ENCODE measurements at places on chromosomes 12 and 14.

GRCh38 chr12:6884539-6884938 is 11.4 kb upstream of the SPSB2 start:
- no peak for DNase-seq

DNA sequence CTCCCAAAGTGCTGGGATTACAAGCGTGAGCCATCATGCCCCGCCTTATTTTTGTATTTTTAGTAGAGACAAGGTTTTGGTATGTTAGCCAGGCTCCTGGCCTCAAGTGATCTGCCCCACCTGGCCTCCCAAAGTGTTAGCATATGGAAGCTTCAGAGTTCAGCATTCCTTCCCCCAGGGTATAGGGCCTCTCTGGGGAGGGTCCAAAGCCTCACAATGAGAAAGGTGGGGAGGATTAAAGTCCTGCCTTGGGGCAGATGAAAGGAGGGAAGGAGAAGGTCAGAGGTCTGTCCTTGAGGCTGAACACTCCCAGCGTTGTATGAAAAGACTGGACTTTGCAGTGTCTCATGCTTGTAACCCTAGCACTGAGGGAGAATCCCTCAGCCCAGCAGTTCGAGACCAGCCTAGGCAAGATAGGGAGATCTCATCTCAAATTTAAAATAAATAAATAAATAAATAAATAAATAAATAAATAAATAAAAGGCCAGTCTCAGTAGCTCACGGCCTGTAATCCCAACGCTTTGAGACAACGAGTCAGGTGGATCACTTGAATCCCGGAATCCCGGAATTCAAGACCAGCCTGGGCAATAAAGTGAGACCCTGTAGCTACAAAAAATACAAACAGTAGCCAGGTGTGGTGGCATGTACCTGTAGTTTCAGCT is 22.0 kb upstream of the RCOR1 start:
- no peak for DNase-seq

- no peak for DNase-seq
These were observed 118.9 kb downstream of the PTCSC3 start for GRCh38 chr14:36057452-36058116.

- DNase-seq, result peak; percentile 86
These were observed 44.7 kb downstream of the CCDC88C start for GRCh38 chr14:91372671-91373495.

GRCh38 chr12:67540920-67541624 is 107.5 kb upstream of the DYRK2 start:
- DNase-seq, result no peak

DNA sequence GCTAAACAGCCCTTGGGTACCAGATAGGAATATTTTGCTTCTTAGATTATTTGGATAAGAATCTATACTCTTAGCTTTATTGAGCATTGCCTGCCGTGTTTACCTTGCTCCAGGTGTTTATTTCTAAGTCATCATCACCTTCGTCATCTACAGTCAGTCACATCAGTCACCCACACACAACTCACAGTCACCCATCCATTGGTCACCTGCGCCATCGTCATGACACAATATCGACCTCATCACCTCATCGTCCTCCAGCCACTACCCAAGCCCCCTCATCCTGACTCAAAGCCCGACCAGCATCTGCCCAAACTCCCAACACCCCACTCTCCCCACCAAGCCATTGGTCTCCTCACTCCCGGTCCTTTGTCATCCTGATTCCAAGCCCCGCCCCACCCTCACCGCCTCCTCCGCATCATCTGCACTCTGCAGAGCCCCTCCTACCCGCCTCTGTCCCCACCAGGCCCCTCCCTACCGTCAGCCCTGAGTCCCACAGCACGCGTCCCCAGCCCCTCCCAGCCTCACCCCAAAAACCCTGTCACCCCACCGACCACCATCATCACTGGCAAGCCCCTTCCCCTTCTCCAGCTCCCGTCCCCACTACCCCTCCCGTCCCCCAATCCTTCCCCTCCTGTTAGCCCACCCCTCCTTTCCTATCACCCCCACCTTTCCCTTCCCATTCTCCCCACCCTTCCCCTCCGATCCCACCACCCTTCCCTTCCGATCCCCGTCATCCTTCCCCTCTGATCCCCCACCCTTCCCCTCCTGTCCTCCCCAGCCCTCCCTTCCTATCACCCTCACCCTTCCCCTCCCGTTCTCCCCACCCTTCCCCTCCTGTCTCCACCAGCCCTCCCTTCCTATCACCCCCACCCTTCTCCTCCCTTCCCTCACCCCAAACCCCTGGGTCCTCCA is 9.8 kb downstream of the DLK1 start:
- DNase-seq, result no peak

GRCh38 chr14:104598910-104599273 is 5.7 kb downstream of the TMEM179 start:
- DNase-seq, result no peak

- no peak for DNase-seq
These were observed 12.9 kb downstream of the ELK3 start for GRCh38 chr12:96206936-96207662.

DNA sequence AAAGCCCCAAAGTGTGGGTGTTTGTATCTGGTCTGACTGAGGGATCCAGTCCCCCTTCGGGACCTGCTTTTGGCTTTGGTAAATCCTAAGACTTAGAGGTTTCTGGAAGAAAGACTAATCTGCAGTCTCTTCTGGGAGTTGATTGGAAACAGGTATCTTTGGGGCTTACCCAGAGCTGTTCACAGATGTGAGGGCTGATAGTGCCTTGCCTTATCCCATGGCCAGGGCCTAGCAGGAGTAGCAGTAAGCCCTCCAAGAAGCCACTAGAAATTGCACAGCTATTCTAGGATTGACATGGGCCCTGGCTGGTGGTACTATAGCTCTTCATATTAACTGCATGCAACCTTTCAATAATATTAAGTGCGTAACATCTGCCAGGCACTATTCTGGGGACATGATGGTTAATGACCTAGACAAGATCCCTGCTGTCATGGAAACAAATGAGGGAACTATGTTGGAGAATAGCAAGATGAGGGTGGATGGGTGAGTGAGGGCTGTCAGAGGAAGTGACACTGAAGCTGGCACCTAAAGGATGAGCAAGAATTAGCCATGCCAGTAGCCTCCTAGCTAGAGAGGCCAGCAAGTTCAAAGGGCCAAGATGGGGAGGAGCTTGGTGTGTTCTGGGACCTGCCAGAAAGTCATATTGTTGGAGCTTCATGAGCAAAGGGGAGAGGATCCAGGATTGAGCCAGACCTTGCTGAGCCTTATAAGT is 71.7 kb downstream of the CRADD start:
- no peak for DNase-seq

DNA sequence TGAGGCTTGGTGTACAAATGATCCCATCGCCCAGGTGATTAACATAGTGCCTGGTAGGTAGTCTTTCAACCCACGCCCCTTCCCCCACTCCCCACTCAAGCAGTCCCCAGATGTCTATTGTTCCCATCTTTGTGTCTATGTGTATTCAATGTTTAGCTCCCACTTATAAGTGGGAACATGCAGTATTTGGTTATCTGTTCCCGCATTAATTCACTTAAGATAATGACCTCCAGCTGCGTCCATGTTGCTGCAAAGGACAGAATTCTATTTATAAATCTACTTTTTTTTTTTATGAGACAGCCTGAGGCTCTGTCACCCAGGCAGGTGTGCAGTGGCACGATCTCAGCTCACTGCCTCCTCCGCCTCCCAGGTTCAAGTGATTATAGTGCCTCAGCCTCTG is 15.7 kb downstream of the SPX start:
- no peak for DNase-seq

DNA sequence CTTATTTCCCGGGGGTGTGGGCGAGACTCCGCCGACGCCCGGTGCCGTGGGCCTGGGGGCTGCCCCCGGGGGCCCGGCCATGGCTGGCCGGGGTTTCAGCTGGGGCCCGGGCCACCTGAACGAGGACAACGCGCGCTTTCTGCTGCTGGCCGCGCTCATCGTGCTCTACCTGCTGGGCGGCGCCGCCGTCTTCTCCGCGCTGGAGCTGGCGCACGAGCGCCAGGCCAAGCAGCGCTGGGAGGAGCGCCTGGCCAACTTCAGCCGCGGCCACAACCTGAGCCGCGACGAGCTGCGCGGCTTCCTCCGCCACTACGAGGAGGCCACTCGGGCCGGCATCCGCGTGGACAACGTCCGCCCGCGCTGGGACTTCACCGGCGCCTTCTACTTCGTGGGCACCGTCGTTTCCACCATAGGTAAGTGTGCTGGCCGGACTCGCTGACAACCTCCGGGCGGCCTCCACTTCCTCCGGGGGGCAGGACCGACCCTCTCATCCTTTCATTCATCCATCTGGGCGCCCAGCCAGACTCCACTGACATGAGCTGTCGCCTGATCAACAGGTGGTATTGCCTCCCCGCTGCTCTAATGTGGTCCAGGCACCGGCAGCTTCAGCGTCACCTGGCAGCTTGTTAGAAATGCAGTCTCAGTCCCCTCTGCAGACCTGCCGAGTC is 467 bp downstream of the KCNK13 start:
- no peak for DNase-seq

DNA sequence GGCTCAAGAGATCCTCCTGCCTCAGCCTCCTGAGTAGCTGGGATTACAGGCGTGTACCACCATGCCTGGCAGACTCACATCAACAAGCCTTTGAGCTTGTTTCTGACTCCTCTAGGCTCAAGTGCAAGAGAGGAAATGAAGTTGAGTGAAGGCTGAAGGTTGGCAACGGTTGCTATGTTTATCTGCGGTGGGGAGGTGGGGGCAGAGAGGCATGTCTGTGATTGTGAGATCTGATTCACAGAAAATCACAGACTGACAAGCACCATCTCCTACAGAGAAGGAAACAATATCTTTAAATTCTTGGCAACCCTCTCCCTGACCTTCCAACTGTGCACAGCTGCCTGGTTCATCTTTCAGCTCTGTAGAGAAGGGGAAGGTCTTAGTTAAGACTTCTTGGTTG is 22.1 kb upstream of the NINJ2 start:
- no peak for DNase-seq

DNA sequence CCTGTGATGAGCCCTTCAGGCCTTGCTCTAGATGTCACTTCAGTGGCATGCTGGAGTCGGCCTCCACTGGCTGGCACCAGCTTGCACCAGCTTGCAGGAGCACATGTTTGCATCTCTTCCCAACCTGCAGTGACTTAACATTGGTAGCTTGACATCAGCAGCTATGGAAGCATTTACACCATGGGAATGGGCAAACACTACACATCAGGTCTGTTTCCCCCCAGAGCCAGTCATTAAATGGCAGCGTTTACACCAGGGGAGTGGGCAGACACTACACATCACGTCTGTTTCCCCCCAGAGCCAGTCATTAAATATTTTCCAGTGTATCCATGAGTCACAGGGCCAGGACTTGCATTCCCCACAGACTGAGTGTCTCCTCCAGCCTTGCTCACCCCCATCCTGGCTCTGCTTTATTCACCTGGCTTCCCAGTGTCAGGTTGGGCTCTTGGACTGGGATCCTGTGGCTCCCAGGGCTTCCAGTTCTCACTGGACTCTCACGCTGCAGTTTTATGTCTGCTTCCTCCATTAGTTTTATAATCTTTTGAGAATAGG is 51.6 kb upstream of the VRK1 start:
- no peak for DNase-seq

GRCh38 chr14:80805136-80805535 is 136.4 kb downstream of the CEP128 start:
- no peak for DNase-seq

GRCh38 chr14:23528555-23528954 is 23.0 kb downstream of the ZFHX2 start:
- DNase-seq, result no peak
